Esophagus squamous epithelium (tissue), 5 donors: ENCODE measurements at places on chromosomes 12 and 14.
A peak's percentile ranks its signal among the peaks of the same experiment; 100 is the strongest.

DNA sequence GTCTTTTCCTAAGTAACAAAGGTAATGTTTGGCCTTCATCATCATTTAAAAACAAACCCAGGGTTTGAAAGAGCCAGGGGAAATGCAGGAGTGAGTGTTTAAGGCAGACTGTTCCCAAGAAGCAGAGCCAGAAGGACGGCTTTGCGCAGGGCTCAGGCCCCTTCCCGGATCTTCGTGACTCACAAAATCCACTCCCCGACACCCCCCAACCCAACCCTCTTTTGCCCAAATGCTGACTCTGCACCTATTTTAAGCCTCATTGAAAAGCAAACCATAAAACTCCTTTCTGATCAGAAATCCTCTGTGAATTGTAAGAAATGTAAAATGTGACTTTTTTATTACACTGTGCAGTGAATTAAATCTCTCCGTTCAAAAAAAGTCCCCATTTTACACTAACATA, 67.5 kb downstream of the SETD3 start:
- H3K4me3 ChIP-seq = no peak overlapping the region
- no peak overlapping the region for H3K27ac ChIP-seq
- no peak for DNase-seq
- H3K4me1 ChIP-seq = no peaks in the 10 kb centered on the region
- no peaks in the 10 kb centered on the region for H3K27me3 ChIP-seq

DNA sequence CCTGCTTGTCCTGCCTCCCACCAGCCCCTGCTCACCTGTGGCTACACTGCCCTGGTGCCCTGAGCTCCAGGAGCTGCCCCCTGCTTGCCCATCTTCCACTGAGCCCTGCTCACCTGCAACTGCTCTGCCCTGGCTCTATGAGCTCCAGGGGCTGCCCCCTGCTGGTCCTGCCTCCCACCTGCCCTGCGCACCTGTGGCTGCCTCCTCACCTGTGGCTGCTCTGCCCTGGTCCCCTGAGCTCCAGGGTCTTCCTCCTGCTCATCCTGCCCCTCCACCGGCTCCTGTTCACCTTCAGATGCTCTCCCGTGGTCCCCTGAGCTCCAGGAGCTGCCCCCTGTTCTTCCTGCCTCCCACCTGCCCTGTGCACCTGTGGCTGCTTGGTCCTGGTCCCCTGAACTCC, 247.6 kb downstream of the TMEM121 start:
- no peaks in the 10 kb centered on the region for H3K36me3 ChIP-seq
- no peak overlapping the region for H3K4me3 ChIP-seq
- H3K4me1 ChIP-seq = no peaks in the 10 kb centered on the region
- H3K27ac ChIP-seq = no peak overlapping the region

DNA sequence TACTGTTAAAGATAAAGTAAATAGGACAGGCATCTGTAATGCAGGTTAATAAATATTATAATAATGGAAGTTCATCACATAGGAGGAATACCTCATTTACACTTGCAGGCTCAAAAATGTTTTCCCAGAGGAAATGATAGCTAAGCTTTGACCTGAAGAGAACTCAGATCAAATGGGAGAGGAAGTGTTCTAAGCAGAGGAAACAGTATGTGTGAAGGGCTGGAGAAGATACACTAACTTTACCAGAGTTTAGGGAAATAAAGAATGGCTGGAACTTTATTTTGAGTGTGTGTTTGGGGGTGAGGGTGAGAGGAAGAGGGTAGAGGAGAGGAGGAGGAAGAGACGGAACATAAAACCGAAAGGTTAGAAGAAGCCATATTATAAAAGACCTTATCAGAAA, 34.0 kb upstream of the AP4S1 start:
- H3K27me3 ChIP-seq = no peaks in the 10 kb centered on the region
- no peaks in the 10 kb centered on the region for H3K4me1 ChIP-seq
- DNase-seq = no peak
- no peak overlapping the region for H3K27ac ChIP-seq

DNA sequence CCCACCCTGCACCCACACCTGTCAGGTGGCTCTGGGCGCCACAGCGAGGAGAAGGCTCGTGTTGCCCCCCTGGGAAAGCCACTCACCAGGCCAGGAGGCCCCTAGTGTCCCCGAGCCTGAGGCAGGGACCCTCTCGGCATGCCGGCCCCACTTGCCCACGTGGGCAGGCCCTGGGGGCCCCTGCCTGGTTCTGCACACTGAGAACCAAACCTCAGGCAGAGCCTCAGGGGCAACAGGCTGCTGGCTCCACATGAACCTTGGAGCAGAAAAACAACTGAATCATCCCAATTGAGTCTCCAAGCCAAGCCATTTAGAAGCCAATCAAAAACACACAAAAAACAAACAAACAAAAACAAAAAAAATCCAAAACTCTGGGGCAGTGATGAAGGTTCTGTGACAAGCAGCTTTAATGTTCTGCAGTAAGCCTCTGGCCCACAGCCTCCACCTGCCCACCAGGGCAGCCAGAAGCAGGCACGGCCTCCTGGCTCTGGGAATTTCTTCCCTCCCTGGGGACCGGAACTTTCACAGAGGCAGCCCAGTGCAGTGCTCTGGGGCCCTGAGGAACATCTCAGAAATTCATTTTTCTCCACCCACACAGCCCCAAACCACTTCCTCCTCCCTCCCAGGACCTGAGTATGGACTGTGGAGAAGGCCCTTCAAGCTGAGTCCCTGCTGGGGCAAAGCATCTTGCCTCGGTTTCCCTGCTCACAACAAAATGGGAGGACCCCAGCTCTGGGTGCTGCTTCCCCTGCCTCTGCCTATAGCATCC, 90.2 kb downstream of the CHGA start:
- H3K4me1 ChIP-seq = peaks cover 91% of the 10 kb centered on the region
- no peaks in the 10 kb centered on the region for H3K27me3 ChIP-seq
- H3K4me3 ChIP-seq = no peak overlapping the region

DNA sequence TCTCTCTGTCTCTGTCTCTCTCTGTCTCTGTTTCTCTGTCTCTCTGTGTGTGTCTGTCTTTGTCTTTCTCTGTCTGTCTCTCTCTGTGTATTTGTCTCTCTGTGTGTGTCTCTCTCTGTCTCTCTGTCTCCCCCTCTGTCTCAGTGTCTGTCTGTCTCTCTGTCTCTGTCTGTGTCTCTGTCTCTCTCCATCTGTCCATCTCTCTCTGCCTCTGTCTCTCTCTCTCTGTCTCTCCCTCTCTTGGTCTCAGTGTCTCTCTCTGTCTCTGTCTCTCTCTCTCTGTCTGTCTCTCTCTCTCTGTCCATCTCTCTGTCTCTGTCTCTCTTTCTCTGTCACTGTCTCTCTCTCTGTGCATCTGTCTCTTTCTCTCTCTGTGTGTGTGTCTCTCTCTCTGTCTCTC, 143.8 kb upstream of the GARIN2 start:
- no peaks in the 10 kb centered on the region for H3K36me3 ChIP-seq
- H3K27ac ChIP-seq = no peak overlapping the region
- H3K27me3 ChIP-seq = no peaks in the 10 kb centered on the region
- H3K4me1 ChIP-seq = no peaks in the 10 kb centered on the region
- no peak for DNase-seq
- no peak overlapping the region for H3K4me3 ChIP-seq

DNA sequence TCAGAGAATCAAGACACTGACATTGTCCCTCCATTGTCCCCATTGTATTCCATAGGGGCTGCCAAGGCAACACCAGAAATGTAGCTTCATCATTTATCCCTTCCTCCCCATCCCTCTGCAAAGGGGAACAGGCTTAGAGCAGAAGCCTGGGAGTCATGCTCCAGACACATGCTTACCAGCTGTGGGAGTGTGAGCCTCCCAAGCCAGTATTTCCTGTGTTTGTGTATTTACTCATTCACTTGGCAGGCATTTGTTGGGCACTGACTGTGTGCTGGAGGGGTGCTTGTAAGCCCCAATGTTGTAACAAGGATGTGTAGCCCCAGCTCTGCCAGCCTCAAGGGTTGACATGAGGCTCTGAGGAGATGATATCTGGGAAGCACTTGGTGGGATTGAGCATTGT, 46.0 kb upstream of the TCL1A start:
- no peak for DNase-seq
- no peak overlapping the region for H3K4me3 ChIP-seq
- no peaks in the 10 kb centered on the region for H3K4me1 ChIP-seq
- H3K27ac ChIP-seq = no peak overlapping the region

- H3K27me3 ChIP-seq = no peaks in the 10 kb centered on the region
- no peak for DNase-seq
- no peaks in the 10 kb centered on the region for H3K36me3 ChIP-seq
- H3K4me3 ChIP-seq = no peak overlapping the region
These were observed 35.1 kb downstream of the EIF2S3B start for GRCh38 chr12:10540776-10541205.

- H3K36me3 ChIP-seq = no peaks in the 10 kb centered on the region
- H3K27me3 ChIP-seq = no peaks in the 10 kb centered on the region
- DNase-seq = no peak
- no peak overlapping the region for H3K4me3 ChIP-seq
- H3K4me1 ChIP-seq = no peaks in the 10 kb centered on the region
These were observed 175.9 kb upstream of the RBM19 start for GRCh38 chr12:114141921-114142564.

GRCh38 chr12:122201381-122201780, 2.1 kb upstream of the B3GNT4 start:
- DNase-seq = no peak
- no peak overlapping the region for H3K27ac ChIP-seq
- H3K4me3 ChIP-seq = no peak overlapping the region
- peaks cover 7% of the 10 kb centered on the region for H3K4me1 ChIP-seq
- H3K36me3 ChIP-seq = no peaks in the 10 kb centered on the region

- peaks cover 27% of the 10 kb centered on the region for H3K4me1 ChIP-seq
- H3K27ac ChIP-seq = peak overlapping the region; percentile 86
- H3K36me3 ChIP-seq = no peaks in the 10 kb centered on the region
- no peak overlapping the region for H3K4me3 ChIP-seq
These were observed 12.8 kb upstream of the NR4A1 start for GRCh38 chr12:52038447-52038846.

DNA sequence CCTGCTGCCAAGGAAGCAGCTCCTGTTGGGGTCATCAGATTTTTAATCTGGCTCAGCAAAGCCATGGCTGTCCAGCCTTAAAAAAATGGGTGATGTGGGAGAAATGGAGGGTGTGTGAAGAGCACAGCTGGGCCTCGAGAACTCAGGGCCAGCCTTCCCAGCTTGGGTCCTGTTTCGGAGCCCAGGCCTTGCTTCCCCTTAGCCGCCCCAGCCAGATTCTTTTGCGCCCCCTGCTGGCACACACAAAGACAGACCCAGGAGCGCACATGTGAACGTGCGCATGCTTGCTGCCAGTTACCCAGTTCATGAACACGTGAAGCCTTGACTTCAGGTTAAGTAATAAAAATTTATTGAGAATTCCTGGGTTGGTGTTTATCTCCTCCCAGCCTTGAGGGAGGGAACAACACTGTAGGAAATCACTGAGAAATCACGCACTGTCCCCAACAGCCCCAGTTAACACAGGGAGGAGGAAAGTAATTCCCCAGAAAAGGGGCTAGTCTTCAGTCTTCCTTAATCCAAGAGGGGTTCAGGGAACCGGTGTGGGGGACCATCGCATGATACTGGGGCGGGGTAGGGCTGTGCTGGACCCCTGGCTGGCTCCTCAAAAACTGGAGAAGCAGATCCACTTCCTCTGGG, 5.3 kb downstream of the PHB2 start:
- peaks cover 53% of the 10 kb centered on the region for H3K4me1 ChIP-seq
- H3K27me3 ChIP-seq = no peaks in the 10 kb centered on the region
- peaks cover 44% of the 10 kb centered on the region for H3K36me3 ChIP-seq
- H3K4me3 ChIP-seq = peak overlapping the region; percentile 61
- DNase-seq = no peak
- H3K27ac ChIP-seq = peak overlapping the region; percentile 97

- H3K36me3 ChIP-seq = no peaks in the 10 kb centered on the region
- DNase-seq = no peak
- H3K27me3 ChIP-seq = no peaks in the 10 kb centered on the region
- peaks cover 28% of the 10 kb centered on the region for H3K4me1 ChIP-seq
These were observed 653 bp upstream of the IFI27 start for GRCh38 chr14:94109915-94110250.

DNA sequence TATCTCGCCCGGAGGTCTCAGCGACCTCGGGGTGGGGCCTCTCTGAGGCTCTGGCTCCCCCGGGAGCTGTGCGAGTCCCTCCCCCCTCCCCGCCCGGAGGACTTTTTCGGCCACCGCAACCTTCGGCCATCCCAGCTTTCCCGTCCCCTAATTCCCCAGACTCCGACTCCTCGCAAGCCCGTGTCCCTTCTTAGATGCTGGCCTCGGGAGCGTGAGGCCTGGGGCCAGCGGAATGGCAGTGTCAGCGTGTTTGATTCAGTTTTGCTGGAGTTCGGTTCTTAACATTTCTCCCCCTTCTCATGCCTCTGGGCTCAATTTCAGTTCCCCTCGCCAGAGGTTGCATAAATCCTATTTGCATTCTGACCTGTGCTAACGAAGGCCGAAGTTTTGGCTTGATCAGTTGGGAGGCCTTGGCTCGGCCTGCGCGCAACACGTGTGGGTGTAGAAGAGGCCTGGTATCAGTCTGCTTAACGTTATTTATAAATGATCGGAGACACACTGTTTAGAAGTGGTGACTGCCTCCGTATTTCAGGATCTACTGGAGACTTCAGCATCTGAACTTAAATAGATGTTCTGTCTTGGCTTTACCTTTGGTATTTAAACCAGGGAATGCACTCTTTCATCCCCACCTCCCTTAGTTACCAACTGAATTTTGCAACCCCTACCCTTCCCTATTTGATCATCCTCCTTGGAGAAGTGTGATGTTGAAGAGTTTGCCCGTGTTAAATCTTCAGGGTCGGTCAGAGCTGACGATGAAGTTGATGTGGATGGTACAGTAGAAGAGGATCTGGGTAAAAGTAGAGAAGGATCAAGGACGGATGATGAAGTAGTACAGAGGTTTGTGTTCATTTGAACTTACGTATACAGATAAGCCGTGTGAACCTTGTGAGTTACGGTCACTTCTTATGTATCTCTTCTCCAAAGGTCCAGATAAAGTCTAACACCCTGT, 851 bp downstream of the HSP90B1 start:
- no peak for DNase-seq
- H3K36me3 ChIP-seq = no peaks in the 10 kb centered on the region
- H3K4me1 ChIP-seq = peaks cover 22% of the 10 kb centered on the region

DNA sequence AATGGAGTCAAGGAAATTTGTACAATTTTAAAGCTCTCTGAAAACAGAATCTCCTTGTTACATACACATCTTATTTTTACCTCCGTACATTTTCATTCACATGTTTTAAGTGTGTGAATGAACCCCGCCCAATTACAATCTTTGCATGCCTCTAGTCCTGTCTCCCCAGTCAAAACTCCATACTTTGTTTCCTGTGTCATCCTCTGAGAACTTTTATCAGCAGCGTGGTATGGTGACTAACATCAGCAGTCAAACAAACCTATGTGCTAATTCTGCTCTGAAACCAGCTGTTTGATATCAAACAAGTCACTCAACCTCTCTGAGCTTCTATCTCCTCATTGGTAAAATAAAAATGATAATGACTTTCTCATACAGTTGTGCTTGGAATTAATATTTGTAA, 15.8 kb upstream of the ERGIC2 start:
- no peaks in the 10 kb centered on the region for H3K27me3 ChIP-seq
- DNase-seq = no peak
- no peak overlapping the region for H3K27ac ChIP-seq
- no peaks in the 10 kb centered on the region for H3K36me3 ChIP-seq
- no peaks in the 10 kb centered on the region for H3K4me1 ChIP-seq

- peaks cover 16% of the 10 kb centered on the region for H3K4me1 ChIP-seq
- H3K27ac ChIP-seq = no peak overlapping the region
- DNase-seq = no peak
- no peaks in the 10 kb centered on the region for H3K36me3 ChIP-seq
- H3K27me3 ChIP-seq = no peaks in the 10 kb centered on the region
- no peak overlapping the region for H3K4me3 ChIP-seq
These were observed 23.9 kb upstream of the TEX22 start for GRCh38 chr14:105374389-105374788.
